ENCODE measurements at places on chromosomes 2 and 18.
A peak's percentile ranks its signal among the peaks of the same experiment; 100 is the strongest.

- no peak for DNase-seq
Observed at GRCh38 chr2:101657787-101658186, 39.7 kb upstream of the MAP4K4 start.

GRCh38 chr2:54247115-54247514, 8.9 kb downstream of the TSPYL6 start:
- DNase-seq: no peak

- no peak for DNase-seq
Observed at GRCh38 chr2:189933911-189934399, 128.6 kb downstream of the MSTN start.

- DNase-seq: no peak
Observed at GRCh38 chr2:199704358-199705238, 146.4 kb downstream of the FTCDNL1 start.

GRCh38 chr2:161004379-161004778, 155.8 kb upstream of the TANK start:
- no peak for DNase-seq

DNA sequence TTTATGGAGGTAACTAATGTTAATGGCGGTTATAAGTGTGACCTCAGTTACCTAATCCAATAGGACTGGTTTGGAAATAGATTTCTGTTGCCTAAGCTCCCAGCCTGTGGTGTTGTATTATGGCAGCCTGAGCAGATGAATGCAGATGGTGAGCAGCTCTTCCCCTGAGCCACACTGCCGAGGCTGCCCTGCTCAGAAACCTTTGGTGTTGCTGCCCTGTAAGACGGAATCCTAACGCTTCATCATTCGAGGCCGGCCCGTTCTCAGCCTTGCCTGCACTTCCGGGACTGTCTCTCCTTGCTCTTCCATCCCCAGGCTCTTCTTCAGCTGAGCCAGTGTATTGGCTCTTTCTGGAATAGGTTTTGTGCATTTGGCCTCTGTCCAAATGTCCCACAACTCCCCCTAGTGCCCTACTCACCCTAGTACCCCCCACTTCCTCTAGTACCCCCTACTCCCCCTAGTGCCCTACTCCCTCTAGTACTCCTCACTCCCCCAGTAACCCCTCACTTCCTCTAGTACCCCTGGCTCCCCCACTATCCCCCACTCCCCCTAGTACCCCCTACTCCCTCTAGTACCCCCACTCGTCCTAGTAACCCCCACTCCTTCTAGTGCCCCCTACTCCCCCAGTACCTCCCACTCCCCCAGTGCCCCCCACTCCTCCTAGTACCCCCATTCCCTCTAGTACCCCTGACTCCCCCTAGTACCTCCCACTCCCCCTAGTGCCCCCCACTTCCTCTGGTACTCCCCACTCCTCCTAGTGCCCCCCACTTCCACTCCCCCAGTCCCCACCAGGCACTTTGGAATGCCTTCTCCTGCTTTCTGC, 106.0 kb upstream of the TAF1B start:
- DNase-seq: no peak

DNA sequence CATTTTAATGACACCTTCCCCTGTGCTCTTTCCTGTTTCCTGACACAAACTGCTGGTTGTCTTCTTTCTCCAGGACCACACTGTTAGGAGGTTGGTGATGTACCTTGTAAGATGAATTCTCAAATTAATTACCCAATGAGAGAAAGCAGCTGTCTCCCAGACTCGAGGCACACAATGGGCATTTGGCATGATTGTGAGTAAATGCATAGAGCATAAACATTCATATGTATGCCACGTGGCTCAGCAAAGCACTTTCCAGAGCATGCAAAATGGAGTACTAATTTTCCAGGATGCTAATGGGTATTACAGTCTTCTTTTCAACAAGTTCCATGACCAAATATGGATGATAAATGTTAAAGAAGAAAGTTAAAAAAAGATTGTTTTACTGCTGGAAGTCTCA, 235.2 kb upstream of the KLHL29 start:
- no peak for DNase-seq

GRCh38 chr18:65587491-65587890, 163.3 kb upstream of the CDH7 start:
- no peak for DNase-seq

DNA sequence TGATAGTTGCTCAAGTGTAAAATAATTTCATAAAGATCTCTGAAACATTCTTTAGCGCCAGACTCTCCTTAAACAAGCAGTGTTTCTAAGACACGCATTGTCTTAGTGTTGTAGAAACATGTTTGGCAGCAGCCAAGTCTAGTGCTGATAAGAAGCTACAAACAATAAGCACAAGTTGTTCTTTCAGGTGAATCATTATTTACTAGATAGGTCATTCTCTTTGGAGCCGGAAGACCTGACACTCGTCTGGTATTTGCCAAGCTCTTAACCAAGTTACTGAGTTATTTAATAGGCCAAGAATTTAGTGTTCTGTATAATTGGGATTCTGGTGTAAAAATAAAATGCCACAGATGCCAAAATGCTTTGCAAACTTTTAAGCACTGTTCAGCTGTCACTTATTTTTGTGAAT, 852.1 kb downstream of the CPS1 start:
- peak; percentile 95 for DNase-seq

DNA sequence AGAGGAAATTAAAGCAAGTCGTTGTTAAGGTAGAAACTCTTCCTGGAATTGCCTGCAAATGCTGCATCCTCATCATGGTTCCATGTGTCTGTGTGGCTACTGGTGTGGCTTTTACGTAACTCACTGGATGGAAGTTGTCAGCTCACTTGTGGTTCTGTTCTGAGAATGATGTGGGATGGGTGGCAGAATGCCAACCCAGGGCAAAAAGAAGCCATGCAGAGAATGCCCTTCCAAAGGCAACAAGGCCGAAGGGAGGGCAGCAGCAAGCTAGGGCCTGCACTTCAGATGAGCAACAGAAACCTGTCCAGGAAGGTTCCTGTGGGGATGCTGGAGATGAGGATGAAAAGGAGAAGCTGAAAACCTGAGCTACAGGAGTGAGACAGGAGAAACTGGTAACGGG, 10.4 kb upstream of the NAPG start:
- no peak for DNase-seq

DNA sequence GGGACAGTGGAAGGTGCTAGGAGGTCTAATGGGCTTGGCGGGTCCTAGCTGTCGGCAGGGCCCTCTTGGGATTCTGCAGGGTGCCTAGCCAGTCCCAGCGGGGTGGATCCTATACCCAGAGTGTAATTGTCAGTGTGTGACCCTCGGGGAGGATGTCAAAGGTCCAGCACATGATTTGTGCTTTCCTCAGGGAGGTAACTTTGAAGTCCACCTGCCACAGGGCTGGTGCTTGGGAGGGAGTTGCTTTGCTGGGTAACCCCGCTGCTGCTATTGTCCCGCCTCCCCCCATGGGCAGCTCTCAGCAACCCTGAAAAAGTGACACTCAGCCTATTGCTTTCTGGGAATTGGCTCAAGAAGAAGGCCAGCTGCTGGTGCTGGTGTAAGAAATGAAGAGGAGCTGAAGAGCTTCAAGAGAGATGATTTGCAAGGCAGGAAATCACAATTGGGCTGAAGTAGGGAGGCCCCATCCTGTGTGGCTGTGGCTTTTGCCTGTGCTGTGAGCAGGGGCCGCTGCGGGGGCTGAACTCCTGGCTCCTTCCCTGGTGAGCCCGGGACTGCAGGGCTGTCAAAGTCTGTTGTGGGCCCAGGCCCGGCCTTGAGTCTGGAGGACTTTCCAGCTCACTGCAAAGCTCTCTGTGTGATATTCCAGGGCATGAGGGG, 36.4 kb downstream of the EMILIN2 start:
- no peak for DNase-seq

DNA sequence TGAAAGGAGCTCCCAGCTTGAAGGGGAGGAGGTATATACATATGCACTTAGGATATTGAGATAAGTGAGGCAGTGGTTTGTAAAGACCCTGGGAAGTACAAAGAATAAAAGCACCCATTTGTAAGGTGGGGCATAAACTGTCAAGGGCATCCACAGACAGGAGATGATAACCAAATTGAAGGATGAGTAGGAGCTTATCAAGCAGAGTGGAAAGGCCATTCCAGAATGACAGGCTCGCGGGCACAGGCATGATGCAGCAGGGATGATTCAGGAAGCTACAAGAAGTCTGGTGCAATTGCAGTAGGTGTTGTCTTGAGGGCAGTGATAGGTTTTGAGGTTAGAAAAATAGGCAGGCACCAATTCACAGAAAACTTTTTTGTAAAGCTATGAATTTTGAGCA, 504.8 kb downstream of the PIK3C3 start:
- no peak for DNase-seq

DNA sequence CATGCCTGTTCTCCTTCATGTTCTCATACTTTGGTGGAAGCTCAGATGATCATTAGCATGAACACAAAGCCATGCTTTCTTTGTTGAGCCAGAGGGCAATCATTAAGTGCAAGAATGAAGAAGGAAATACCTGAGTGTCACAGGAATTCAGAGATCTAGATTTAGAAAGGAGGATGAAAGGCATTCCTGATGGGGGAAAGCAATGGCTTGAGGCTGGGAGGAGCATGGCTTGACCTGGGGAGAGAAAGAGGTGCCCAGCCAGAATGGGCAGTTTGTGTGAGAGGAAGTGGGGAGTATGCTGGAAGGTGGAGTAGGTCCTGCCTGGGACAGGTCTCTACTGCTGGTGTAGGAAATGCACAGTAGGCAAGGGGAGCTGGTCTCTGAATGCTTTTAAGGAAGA, 35.1 kb downstream of the SLC4A3 start:
- no peak for DNase-seq

DNA sequence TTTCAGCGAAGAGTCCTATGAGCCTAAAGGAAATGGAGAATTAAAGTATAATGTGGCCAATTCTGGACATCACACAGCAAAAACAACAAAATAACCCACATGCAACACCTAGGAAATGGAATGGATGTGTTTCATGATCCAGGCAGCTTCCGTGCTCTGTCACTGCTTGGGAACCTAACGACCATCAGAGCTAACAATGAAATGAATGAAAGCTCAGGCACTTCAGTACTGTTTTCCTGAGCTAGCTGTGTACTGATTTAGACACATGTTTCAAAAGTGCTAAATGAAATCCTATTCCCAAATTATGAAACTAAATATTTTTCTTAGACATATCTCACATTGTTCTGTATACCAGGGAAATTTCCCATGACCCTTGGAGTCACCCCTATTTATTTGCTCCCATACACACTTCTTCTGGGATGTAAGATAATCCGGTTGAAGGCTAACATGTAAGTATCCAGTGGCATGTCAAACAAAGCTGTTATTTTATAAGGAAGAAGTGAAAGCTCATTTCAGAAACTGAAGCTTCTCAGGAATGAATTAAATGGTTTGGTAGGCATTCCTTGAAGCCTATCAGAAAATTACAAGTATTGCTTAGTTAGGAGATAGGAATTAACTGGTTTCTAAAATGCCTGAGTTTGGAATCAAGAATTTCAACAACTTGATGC, 108.5 kb upstream of the RND3 start:
- DNase-seq: no peak

- DNase-seq: no peak
Observed at GRCh38 chr2:120867290-120868241, 131.9 kb downstream of the GLI2 start.

DNA sequence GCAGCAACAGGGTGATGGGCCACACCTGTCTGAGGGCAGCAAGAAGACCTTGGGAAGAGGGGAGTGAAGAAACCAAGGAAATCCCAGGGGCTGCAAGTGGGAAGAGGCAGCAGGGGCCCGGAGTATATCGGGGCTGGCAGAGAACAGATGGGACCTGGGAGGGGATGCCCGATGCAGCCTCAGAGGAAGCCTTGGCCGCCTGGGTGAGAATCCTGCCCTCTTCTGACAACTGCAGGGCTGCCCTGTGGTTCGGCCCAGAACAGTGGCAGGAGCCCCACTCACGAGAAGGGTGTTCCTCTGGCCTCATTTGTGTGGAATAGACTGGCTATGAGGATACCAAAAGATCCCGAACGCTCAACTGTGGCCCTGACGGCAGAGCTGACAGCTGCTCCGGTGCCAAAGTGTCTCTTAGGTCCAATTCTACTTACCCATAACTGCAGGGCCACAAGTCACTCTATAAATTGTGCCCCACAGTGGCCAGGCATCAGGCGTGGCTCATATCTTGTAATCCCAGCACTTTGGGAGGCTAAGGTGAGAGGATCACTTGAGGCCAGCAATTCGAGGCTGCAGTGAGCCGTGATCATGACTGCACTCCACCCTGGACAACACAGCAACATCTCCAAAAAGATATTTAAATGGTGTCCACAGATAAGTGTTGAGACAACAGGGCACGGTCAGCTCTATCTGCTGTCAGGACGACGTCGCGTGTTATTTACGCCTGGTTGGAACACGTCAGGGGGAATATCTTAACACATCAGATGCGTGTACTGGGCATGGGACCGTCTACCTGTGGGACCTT, 23.6 kb upstream of the ID2 start:
- DNase-seq: no peak

GRCh38 chr2:59881218-59881617, 672.2 kb downstream of the BCL11A start:
- DNase-seq: no peak

- DNase-seq: no peak
Observed at GRCh38 chr2:164694275-164694695, 73.0 kb upstream of the GRB14 start.

DNA sequence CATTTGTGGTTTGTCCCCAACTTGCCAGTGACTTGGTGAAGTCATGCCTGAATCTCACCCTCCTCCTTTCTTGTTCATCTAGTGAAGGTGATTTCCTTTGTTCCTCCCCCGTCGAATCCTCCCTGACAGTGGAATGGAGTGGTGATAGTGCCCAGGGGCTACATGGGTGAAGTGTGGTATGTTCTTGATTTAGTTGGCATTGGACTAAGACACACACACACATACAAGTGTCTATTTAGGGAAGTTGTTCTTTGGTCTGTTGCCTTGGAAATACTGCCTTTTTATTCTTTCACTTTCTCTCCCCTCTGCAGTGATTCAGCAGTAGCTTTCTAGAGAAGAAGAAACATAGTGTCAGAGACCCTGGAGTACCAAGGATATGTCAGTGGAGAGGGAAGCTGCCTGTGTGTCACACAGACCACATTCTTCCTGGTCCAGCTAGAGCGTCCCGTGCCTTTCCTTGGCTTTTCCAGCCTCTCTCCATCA, 10.9 kb downstream of the INPP4A start:
- no peak for DNase-seq

- DNase-seq: no peak
Observed at GRCh38 chr2:1593371-1594122, 150.8 kb downstream of the PXDN start.

DNA sequence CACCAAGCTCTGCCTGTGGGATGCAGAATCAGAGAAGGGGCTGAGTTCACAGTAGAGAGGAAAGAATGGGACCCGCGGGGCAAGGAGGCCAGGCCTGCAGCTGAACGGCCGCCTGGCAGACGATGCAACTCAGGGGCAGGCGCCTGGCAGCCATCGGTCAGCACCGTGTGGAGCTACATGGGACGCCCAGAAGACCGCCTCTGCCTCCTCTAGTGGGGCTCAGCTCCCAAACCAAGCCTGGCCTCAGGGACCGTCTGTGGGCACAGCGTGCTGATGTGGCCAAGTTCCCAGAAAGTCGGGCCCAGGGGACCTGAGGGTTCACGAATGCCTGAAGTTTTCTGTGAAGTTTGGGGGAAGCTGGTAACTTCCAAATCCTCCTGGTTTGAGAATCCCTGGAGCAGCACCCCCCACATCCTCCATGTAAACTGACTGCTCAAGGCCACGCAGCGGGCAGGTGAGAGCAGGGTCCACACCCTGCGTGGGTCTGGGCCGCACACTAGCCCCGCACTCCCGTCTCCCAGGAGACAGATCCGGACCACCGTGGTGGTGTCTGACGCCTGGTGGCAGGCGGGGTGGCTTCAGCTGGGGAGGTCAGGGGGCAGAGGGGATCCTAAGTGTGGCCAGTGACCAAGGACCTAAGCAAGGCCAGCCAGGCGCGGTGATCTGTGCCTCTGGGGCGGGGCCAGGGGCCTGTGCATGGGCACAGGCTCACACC, 14.6 kb downstream of the SNORC start:
- DNase-seq: no peak

All from pulmonary artery endothelial cell (primary cell).